Ecto neural progenitor cell (in vitro differentiated cells): ENCODE measurements at places on chromosomes 4 and X.

GRCh38 chr4:20589436-20589835 lies 110.8 kb upstream of the PACRGL start:
- no peak for DNase-seq

- DNase-seq: no peak
Measured at GRCh38 chr4:174561560-174561959, 39.3 kb upstream of the HPGD start.

DNA sequence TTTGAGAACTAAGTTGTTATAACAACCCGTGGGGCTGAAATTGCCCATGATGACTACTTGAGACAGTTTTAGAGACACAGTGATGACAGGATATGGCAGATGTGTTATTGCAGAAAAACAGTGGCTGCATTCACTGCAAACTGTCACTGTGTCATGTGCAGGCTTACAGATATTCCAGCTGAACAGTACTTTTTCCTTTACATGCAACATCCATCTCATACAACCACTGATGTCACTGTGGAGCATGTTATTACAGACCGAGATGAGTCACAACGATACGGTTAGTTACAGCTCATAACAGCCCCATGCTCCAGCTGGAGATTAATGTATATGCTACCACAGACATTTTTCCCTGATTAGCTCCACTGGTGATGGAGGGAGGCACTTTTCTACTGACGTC lies 207.4 kb downstream of the TMA16 start:
- no peak for DNase-seq

DNA sequence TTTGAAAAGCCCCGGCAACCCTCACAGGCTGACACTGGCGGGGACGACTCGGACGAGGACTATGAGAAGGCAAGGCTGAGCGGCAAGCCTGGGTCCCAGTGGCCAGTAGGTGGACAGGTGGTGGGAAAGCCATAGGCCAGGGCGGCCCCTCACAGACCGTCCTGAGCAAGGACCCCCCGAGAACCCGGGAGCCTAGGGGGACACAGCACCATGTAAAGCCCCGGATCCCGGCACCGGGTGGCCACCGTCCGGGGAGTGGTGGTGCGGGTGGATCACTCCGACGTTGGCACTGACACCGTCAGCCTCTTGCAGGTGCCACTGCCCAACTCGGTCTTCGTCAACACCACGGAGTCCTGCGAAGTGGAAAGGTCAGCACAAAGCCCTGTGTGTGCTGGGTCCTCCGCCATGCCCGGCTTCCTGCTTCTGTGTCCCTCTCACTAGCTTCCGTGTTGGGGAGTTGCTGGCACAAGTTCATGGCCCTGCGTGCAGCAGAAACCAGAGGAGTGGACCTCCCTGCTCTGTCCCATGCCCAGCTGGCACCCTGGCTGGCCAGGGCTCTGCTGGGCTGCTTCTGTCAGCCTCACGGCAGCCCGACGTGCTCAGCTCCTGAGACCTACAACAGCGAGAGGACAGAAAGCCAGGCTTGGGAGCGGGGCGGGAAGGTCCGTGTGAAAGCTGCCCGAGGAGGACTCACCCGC lies 11.9 kb upstream of the ADD1 start:
- no peak for DNase-seq

DNA sequence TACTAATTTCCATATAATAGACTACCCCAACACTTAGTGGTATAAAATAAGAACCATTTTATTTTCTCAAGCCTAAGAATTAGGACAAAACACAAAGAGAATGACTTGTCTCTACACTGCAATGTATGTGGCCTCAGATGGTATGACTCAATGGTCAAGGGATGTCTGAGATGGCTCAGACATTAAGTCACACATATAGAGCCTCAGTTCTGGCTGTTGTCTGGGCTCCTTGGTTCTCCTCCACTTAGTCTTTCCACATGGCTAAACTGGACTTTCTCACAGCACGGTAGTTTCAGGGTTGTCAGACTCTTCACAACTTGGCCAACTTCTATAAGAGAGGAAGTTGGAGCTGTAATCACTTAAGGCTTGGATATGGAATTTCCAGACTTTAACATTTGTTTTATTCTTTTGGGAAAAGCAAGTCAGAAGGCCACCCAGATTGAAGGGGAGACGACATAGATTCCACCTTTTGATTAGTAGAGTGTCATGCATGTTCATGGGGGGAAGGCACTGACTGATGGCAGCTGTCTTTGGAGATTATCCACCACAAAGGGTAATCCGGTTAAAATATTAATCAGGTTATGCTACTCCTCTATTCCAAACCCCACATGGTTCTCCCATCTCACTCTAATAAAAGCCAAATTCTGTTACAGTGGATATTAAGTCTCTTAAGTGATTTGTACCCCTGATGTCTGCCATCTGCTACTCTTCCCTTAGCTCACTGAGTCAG lies 9.4 kb downstream of the IL15 start:
- no peak for DNase-seq

DNA sequence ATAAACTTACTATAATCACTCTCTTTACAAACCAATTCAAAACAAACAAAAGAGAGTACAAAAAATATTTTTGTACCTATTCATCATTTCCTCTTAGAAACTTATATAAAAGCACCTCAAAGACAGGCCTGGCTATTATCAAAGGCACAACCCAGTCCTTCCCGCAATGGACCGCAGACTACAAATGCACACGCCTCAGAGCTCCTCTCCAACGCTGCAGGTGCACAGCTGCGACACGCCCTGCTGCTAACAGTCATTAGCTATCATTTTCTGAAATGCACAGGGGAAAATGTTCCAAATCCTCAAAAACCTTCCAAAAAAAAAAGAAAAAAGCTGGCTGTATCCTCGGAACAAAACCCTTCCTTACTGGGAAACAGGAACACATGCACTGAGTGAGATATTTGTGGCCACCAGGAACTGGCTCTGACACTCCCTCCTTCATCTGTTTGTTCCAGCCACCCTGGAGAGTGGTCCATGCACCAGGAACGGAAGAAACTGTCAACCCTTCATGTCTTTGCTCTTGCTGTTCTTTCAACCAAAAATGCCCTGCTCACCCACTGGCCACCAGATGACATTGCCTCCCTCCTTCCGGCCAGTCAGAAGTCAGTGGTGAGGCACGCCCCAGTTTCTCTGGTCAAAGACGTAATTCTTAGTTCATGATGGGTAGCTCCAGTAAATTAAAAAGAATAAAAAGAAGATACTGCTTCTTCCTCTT lies 16.7 kb downstream of the IRF2 start:
- no peak for DNase-seq

DNA sequence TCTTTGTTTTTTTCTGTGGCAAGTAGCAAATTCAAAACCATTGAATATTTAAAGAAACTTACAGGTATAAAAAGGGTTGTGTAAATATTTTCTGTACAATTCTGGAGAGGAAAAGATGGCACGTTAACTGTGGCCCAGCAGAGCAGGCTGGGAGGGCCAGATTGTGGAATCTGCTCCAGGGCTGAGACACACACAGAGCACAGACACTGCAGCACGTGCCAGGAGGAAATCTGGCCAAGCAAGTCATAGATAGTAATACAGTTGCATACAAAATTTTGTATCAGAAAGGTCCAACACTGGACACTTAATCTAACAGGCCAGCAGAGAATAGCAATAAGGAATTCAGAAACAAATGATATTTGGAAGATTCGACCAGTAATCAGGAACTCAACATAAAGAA lies 763.7 kb downstream of the PDHA2 start:
- no peak for DNase-seq

DNA sequence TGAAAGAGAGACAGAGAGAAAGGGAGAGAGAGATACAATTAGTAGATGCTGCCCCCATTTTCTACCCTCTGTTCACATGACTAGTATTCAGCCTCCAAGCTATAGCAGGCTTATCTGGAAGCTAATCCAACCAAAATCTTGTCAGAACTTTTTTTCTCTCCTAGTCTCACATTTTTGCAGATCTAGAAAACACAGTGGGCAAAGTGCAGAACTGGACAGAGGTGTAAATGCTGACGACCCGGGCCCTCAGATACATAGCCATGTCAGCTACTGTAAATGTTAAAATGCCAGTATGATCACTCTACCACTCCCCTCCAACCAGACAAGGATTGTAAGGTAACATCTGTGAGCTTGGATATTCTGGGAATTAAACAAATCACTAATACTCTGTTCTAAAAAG lies 34.3 kb downstream of the GPC3 start:
- DNase-seq: no peak
